ENCODE measurements at places on chromosomes 11 and 22.

DNA sequence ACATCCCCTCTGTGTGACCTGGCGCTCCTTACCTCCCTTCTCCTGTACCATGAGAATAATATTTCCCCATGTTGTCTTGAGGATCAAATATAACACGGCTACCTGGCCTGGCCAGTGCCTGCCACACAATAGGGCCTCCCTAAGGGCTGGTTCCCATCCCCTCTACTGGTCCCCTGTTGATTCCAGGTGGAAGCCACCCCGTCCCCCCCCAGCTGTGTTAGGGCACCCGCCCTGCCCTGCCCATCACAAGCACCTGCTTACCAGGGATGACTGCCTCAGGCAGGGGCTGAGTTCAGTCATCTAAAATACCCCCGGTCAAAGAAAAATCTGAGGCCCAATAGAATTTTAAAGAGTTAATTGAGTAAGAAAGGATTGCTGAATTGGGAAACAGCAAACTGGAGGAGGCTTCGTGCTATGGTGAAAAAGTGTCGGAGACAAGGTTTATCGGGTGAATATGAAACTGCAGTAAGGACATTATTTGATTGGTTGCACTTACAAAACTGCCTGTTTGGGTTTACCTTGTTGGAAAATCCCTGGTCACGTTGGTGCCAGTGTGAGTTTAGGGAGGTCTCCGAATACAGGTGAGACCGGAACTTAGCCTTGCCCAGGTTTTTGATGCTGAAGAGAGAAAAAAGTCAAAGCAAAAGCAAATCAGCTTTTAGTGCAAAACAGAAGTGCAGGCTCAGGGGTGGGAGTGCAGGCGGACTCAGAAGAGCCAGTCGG is 5.2 kb downstream of the APOL1 start:
- no peak for DNase-seq

DNA sequence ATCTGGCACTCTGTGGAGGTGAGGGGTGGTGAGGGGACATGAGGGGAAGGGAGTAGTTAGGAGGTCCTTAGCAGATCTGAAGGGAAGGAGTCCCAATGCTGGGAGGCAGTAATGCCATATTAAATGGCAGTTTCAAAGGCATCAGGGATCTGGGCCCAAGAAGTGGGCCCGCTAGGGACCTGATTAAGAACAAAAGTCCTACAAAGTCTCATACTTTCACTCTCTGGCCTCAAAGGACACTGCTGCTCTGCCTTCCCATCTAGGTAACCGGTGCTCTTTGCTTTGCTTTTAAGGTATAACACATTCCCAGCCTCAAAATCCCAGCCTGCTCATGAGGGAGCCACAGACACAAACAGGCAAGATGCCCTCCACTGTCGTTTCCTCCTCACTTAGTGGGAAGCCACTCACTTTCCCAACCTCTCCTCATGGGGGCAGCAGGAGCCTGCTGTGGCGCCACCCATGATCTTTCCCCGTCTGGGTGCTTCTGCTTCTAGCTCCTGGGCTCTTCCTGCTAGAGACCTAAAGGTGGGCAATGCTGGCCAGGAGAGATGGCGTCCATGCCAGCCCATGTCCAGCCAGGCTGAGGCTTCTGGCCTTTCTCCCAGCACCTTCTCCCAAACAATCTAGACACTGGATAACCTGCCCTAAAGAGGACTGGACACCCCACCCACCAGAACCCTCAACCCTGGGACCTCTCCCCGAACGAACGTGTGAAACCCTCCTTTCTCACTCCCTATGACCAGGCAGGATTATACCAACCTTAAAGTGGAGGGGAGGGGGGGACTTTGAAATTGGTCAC is 68.3 kb downstream of the PLEKHA7 start:
- no peak for DNase-seq

GRCh38 chr22:43889860-43890253 is 2.0 kb downstream of the PNPLA5 start:
- DNase-seq = no peak

GRCh38 chr11:80415580-80415979 is 974.8 kb upstream of the TENM4 start:
- no peak for DNase-seq

- DNase-seq = no peak
These were observed 63.5 kb upstream of the FDX1 start for GRCh38 chr11:110366291-110366690.

DNA sequence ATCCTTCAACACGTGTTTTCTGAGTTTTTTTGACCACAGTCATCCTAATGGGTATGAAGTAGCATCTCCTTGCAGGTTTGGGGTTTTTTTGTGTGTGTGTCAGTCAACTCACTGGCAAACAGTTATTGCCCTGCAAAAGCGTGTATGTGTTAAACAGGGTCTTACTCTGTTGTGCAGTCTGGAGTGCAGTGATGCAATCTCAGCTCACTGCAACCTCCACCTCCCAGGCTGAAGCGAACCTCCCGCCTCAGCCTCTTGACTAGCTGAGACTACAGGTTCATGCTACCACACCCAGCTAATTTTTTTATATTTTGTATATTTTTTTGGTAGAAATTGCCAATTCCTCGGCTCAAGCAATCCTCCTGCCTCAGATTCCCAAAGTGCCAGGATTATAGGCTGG is 15.4 kb downstream of the CELSR1 start:
- no peak for DNase-seq

DNA sequence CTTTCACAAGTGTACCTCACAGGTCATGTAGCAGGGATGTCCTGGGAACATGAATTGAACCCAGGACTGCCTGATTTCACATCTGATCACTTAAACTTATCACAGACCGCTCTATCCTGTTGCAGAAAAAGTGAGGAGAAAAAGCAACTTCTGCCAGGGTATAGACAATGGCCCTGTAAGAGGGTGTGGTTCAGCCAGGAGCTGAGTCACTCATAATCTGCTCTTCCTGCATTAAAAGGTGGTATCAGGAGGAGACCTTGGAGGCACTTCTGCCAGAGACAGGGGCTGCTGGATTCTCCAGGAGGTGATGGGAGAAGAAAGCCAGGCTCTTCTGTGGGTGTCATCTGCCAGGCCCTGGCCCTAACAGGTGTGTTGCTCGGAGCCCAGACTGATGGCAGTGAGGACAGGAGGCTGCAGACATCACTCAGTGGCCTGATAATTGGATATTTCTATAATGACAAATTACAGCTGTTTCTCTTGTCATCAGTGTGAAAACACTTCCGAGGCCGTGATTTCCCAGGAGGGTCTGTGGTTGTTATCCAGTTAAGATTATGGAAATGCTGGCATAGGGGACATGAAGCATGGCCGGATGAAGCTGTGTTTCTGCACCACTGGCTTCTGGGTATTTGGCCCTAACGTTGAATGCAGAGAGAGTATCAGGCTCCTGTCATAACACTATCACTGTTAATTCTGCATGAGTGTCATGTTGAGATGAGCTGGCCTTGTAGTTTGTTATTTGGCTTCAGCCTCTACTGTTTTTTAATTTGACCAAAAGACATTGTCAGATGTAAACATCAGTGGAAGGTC is 125.1 kb upstream of the ZBED5 start:
- DNase-seq = no peak

Data from stimulated activated naive CD4-positive, alpha-beta T cell (primary cell).